8988T (cell line): ENCODE measurements at places on chromosomes 11 and 22.

GRCh38 chr11:100397401-100397800 is 289.7 kb upstream of the ARHGAP42 start:
- no peak for DNase-seq

- no peak for DNase-seq
These were observed 8.3 kb downstream of the CTSF start for GRCh38 chr11:66559866-66560676.

DNA sequence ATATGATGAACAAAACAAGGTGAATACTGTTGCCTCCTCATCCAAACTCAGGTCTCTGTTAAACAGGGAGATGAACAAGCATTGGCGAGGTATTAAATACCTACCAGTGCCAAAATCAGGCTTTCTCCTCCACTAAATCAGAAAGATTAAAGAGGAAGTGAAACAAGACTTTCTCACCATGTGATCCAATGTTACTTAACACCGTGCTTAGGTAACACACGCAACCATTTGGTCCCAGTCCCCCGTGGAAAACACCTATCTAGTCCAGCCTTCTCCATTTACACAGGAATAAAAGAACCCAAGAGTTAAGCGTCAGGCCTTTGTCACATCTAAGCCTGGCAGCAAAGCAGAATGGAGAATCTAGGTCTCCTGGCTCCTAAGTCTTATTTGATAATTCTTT is 34.5 kb downstream of the TENM4 start:
- DNase-seq, result no peak

GRCh38 chr11:64152841-64153691 is 12.8 kb downstream of the MACROD1 start:
- peak; percentile 99 for DNase-seq

GRCh38 chr11:10641912-10642697 is 51.5 kb downstream of the IRAG1 start:
- DNase-seq, result no peak

GRCh38 chr22:21569459-21570170 is 2.1 kb downstream of the UBE2L3 start:
- no peak for DNase-seq

DNA sequence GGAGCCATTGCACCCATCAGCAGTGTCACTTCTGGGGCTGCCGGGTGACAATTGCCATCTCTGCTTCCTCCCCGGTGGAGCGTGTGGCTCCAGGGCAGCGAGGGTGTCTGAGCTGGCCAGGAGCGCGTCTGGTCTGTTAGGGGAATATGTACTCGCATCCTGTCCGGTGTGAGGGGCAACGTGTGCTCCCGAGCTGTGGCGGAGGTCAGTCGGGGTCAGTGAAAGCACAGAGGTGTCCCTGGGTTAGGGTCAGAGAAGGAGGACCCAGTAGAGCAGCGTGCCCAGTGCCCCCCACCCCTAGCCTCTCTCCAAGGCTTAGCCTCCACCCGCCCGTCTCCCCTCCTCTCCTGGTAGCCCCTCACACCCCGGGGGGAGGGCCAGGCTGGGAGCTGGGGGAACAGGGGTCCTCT is 1.5 kb downstream of the CLCF1 start:
- DNase-seq, result peak; percentile 66

DNA sequence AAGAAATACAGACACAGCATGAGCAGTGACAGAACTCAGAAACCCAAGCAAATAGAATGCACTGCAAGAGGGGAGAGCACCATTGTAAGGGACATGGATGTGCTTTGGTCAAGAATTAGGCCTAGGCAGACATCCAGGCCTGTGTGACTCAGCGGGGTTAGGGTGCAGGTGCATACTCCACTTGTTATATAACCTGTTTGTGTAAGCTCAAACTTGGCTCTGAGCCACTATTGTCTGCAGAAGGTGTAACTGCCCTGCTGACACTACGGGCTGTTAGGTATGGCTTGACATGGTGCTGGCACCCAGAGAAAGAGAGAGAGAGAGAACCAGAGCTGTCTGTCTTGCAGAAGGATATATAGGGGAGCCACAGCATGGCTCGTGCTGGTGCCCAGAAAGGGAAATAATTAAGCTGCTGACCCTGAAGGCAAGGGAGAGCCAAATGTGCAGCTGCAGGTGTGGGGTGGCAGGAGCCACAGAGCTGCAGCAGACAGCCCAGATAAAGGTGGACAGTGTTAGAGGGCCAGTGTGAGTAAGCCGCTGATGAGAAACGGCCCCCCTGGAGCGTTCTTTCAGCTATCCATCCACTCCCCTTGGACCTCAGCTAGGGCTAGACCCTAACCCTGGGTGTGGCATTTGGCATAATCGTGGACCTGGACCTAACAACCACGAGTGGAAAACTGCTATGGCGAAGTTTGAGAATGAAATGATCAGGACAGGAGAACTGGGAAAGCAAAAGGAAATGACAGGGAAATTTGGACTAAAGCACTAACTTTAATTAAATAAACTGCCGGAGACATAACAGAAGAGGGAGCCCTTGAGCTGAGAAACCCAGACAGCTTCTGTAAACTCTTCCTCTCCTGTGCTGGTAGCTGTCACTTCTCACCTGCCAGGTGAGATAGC is 253.0 kb upstream of the CCDC179 start:
- no peak for DNase-seq

DNA sequence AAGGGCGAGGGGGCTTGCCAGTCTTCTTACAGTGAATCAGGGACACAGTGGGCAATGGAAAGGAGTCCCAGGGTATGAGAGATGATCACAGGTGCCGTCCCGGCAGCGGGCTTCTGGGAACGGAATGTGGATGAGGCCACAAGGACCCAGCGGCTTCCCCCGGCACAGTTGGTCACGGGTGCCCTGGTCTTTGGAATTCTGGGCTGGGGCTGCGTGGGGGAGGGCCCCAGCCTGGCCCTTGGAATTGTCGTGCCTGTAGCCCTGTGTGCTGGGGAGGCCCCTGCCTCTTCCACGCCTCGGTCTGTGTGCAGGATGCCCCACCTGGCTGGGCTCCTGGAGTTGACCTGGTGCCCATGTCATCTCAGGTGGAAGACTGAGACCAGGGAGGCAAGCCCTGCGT is 76.6 kb downstream of the FBLN1 start:
- no peak for DNase-seq

GRCh38 chr11:82932564-82932963 is 31.0 kb downstream of the DDIAS start:
- DNase-seq, result no peak

GRCh38 chr11:69088676-69089146 is 40.0 kb downstream of the TPCN2 start:
- peak; percentile 99 for DNase-seq

DNA sequence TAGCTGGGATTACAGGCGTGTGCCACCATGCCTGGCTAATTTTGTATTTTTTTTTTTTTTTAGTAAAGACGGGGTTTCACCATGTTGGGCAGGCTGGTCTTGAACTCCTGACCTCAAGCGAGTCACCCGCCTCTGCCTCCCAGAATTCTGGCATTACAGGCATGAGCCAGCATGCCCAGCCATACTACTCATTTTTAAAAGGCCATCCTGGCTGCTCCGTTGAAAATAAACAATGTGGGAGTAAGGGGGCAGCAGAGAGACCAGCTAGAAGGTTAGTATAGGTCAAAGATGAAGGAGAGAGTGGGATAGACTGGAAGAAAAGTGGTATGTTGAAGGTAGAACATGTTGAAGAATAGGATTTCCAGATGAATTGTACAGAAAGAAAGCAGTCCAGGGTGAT is 17.6 kb upstream of the LIN7C start:
- DNase-seq, result peak; percentile 15

DNA sequence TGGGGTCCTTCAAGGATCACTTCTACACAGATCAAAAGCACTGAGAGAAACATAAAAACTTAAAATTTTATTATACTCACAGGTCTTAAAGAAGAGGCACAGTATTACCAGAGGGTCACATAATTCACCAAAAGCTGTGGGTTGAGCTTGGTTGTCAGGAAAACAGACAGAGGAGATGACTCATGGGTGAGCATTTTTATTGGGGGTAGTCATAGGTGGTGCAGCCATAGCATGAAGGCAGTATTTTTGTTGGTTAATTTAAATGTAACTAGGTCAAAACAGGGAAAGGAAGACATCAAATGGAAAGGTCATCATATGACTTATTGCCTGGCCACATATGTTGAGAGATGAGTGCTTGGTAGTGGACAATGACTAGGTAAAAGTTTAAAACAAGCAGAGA is 24.2 kb downstream of the OR5B17 start:
- DNase-seq, result no peak

DNA sequence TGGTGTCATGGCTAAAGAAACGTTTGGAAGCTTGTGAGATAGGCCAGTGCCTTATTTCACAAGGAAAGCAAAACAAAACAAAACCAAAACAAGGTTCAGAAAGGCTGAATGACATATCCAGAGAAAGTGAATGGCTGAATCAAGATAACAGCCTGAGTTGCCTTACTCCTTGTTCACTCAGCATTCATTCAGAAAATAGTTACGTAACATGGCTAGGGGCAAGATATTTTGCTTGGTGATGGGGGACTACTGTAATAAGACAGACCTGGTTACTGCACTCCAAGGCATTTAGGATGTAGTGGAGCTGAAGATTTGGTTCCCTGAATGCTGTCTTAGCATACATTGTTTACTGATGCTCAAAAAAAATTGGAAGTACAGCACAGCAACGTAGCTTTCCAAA is 47.7 kb downstream of the C11orf91 start:
- DNase-seq, result no peak

DNA sequence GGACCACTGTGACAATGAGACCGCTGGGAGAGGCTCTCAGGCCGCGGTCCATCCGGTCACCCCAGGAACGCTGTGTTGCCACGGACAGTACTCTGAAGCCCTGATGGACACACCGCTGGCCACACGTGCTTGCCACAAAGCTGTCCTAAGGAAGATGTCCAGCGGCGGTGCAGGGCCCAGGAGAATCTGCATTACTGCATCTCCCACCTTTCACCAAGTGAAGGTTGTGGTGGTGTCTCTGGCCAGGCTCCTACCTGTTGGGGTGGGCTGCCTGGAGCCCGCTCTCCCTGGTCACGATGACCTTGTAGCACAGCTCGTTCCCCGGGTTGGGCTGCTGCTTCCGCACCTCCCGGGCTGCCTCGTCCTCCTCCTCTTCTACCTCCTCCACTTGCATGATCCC is 4.2 kb downstream of the TTLL12 start:
- no peak for DNase-seq

- DNase-seq, result no peak
These were observed 10.0 kb upstream of the TMA7B start for GRCh38 chr22:39949964-39950737.

- DNase-seq, result no peak
These were observed 2.2 kb downstream of the HTR3A start for GRCh38 chr11:113977071-113977490.

DNA sequence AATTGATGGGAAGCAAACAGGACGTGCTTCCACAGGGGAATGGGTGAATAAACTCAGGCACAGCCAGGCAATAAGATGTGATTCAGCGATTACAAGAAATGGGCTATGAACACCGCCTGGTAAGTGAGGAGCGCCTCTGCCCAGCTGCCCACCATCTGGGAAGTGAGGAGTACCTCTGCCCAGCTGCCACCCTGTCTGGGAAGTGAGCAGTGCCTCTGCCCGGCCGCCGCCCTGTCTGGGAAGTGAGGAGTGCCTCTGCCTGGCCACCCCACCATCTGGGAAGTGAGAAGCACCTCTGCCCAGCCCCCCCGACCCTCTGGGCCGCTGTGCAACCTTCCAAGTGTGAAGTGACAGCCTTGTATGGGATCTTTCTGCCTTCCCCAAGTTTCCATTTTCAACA is 73.2 kb upstream of the PRR5 start:
- no peak for DNase-seq

DNA sequence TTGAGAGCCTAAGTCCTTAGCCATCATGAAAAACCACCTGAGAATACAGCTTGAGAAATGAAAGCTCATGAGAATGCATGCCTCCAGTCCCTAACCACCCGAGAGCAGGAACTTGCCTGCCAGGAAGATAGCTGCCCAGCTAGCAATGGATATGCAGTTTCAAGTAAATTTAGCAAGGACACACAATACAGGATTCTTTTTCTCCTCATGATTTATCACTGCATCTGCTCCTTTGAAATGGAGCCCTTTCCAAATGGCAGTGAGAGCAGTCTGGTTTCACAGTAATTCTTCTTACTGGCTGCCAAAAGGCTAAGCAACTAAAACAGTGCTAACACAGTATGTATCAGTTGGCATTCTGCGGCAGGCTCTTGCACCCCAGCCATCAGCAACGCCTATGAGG is 109.9 kb downstream of the MICAL3 start:
- DNase-seq, result no peak

GRCh38 chr11:109041876-109042275 is 377.0 kb downstream of the DDX10 start:
- DNase-seq, result no peak

DNA sequence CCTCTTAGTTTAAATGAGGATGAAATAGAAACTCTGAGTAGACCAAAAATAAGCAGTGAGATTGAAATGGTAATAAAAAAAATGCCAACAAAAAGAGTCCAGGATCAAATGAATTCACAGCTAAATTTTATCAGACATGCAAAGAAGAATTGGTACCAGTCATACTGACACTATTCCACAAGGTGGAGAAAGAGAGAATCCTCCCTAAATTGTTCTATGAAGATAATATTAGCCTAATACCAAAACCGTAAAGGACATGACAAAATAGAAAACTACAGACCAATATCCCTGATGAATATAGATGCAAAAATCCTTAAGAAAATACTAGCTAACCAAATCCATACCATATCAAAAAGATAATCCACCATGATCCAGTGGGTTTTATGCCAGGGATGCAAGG is 169.8 kb upstream of the CHORDC1 start:
- DNase-seq, result no peak

GRCh38 chr11:128852327-128853023 is 14.6 kb downstream of the KCNJ1 start:
- DNase-seq, result no peak

DNA sequence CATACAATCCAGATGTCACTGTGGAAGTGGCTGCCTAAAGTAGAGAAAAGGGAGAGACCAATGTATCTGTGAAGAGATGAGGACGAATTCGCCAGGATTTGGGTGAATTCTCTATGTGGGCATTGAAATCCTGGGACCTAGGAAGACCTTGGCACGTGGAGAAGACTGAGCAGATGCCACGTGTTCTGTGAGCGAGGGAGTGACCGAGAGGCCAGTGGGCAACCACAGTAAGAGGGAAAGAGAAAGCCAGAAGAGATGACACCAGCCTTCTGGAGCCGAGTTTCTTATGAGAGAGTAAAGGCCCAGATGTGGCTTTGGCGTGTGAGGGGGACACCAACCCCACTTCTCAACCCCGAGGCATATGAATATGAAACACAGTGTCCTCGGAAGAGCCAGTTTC is 228.1 kb downstream of the BUD13 start:
- DNase-seq, result no peak

- DNase-seq, result no peak
These were observed 593.2 kb downstream of the INSC start for GRCh38 chr11:15707971-15708370.

GRCh38 chr11:1776944-1777715 is 13.4 kb upstream of the CTSD start:
- DNase-seq, result no peak

DNA sequence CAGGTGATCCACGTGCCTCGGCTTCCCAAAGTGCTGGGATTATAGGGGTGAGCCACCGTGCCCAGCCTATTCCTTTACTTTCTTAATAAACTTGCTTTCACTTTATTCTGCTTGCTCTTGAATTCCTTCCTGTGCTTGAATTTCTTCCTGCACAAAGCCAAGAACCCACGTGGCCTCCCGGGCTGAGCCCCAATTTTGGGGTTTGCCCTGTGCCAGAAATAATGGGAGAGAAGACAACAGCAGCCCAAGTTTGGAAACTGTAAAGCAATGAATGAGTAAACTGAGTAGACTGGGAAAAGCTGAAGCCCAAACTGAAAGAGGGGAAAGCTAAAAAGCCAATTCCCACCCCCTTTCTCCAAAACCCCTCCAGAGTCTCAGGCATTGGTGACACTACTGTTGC is 136.4 kb downstream of the NECTIN1 start:
- DNase-seq, result no peak
